ENCODE measurements at places on chromosomes 7 and 10. TPM values are rescaled to one million over a fixed set of nuclear protein-coding genes. Genes with fewer than 3 reads are reported as not detected.

GRCh38 chr10:78772986-78773530, 295.7 kb upstream of the ZMIZ1 start:
- no peaks in the 10 kb centered on the region for H3K27me3 ChIP-seq
- H3K4me1 ChIP-seq: 0 out of 2 replicates have a peak, but pooled peaks cover 6% of the 10 kb centered on the region
- H3K27ac ChIP-seq: no peak overlapping the region
- no peak for DNase-seq

DNA sequence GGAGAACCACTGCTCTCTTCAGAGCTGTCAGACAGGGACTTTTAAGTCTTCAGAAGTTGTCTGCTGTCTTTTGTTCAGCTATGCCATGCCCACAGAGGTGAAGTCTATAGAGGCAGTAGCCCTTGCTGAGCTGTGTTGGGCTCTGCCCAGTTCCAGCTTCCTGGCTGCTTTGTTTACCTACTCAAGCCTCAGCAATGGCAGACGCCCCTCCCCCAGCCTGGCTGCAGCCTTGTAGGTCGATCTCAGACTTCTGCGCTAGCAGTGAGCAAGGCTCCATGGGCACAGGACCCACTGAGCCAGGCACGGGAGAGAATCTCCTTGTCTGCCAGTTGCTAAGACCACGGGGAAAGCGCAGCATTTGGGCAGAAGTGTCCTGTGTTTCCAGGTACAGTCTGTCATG, 12.1 kb upstream of the CPA2 start:
- no peaks in the 10 kb centered on the region for H3K27me3 ChIP-seq
- no peak for DNase-seq
- H3K4me3 ChIP-seq: no peak overlapping the region
- H3K27ac ChIP-seq: no peak overlapping the region
- no peaks in the 10 kb centered on the region for H3K4me1 ChIP-seq
- no peaks in the 10 kb centered on the region for H3K36me3 ChIP-seq

GRCh38 chr10:100710151-100710871, 35.1 kb upstream of the PAX2 start:
- DNase-seq: peak; percentile 36
- H3K4me3 ChIP-seq: peak overlapping the region; percentile 26
- H3K36me3 ChIP-seq: no peaks in the 10 kb centered on the region

DNA sequence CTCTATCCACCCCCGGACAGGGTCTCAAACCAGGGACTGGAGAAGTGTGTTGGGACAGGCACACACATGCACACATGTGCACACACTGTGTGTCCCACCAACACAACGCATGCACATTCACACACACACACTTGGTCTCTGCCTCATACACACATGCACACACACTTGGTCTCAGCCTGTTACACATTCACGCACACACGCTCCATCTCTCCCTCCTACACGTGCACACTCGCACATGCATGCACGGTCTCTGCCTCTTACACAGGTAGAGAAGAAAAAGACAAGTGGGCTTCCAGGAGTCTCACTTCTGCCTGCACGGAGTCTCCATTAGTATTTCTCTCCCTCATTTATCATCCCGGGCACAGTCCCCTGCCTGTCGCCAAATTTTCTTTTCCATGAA, 171.2 kb downstream of the EBF3 start:
- no peaks in the 10 kb centered on the region for H3K36me3 ChIP-seq
- no peak overlapping the region for H3K27ac ChIP-seq
- H3K27me3 ChIP-seq: no peaks in the 10 kb centered on the region
- no peak for DNase-seq
- no peaks in the 10 kb centered on the region for H3K4me1 ChIP-seq
- no peak overlapping the region for H3K4me3 ChIP-seq

DNA sequence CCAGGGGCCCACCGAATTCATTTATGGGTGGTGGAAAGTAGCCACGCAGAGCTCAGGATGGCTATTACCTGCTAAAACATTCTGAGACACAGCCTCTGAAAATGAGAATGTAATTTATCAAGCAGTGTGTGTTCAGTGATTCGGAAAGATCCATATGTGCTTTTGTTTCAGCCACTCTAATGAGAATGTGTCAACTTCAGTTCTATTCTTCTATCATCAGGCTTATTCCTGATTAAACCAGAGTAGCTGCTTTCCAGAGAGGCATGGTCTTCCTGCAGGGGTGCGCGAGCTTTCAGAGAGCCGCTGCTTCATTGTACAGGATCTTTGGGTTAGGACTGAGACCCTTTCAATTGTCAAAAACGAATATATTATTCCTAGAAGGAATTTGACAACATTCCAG, 167.6 kb downstream of the OTUD1 start:
- H3K36me3 ChIP-seq: no peaks in the 10 kb centered on the region
- no peak overlapping the region for H3K4me3 ChIP-seq
- no peak for DNase-seq
- H3K27ac ChIP-seq: no peak overlapping the region

DNA sequence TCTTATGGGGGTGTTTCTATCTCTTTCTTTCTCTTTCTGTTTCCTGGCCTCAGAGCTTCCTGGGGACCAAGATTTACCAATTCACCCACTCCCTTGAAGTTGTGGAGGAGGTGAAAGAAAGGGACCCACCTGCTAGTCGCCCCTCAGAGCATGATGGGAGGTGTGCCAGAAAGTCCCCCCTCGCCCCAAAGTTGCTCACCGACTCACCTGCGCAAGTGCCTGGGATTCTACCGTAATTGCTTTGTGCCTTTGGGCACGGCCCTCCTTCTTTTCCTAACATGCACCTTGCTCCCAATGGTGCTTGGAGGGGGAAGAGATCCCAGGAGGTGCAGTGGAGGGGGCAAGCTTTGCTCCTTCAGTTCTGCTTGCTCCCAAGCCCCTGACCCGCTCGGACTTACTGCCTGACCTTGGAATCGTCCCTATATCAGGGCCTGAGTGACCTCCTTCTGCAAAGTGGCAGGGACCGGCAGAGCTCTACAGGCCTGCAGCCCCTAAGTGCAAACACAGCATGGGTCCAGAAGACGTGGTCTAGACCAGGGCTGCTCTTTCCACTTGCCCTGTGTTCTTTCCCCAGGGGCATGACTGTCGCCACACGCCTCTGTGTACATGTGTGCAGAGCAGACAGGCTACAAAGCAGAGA, 12.2 kb downstream of the AQP1 start:
- no peaks in the 10 kb centered on the region for H3K36me3 ChIP-seq
- no peak overlapping the region for H3K4me3 ChIP-seq
- H3K27ac ChIP-seq: no peak overlapping the region

GRCh38 chr10:129419397-129419796, 47.6 kb upstream of the MGMT start:
- no peaks in the 10 kb centered on the region for H3K4me1 ChIP-seq
- no peak overlapping the region for H3K4me3 ChIP-seq
- H3K27ac ChIP-seq: no peak overlapping the region

DNA sequence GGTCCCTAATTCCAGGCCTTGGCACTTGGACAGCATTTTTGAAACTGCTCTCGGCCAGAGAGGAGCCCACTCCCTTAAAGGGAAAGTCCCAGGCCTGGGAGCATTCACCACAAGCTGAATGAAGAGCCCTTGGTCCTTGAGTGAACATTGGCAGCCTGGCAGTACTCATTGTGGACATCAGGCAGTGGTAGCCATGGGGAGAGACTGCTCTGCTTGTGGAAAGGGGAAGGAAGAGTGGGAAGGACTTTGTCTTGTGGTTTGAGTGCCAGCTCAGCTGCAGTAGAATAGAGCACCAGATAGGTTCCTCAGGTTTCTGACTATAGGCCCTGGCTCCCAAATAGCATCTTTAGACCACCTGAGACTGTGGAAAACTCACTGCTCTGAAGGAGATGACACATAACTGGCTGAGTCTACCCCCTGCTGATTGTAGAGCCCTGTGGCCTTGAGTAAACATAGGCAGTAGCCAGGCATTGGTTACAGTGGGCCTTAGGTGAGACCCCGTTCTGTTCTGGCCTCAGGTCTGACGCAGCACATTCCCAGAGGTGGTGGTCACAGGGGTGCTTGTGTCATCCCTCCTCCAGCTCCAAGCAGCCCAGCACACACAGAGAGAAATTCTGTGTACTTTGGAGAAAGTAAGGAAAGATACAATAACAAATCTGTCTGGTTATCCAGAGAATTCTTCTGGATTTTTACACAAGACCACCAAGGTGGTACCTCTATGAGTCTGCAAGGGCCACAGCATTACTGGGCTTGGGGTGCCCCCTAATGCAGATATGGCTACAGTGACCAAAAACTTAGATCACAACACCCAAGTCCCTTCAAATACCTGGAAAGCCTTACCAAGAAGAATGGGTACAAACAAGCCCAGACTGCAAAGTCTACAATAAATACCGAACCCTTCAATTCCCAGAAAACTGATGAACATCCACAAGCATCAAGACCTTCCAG, 153.8 kb downstream of the GNAI1 start:
- no peaks in the 10 kb centered on the region for H3K4me1 ChIP-seq
- H3K36me3 ChIP-seq: no peaks in the 10 kb centered on the region
- no peak overlapping the region for H3K27ac ChIP-seq
- no peaks in the 10 kb centered on the region for H3K27me3 ChIP-seq

GRCh38 chr10:103677486-103678177, 177.7 kb downstream of the SH3PXD2A start:
- H3K27me3 ChIP-seq: no peaks in the 10 kb centered on the region
- peaks cover 32% of the 10 kb centered on the region for H3K4me1 ChIP-seq
- no peaks in the 10 kb centered on the region for H3K36me3 ChIP-seq
- no peak overlapping the region for H3K4me3 ChIP-seq
- no peak for DNase-seq

Gene OR2A12
- not detected for total RNA-seq

Gene MBL2
- total RNA-seq: 0.46 TPM

Gene SPDYE8
- not detected for total RNA-seq
